ENCODE measurements at places on chromosomes 7 and 10.

- DNase-seq, result no peak
Measured at GRCh38 chr7:79528421-79528820, 75.0 kb upstream of the MAGI2 start.

- no peak for DNase-seq
Measured at GRCh38 chr10:124650820-124651401, 93.3 kb downstream of the FAM53B start.

GRCh38 chr10:68550747-68551411, 9.3 kb upstream of the TET1 start:
- DNase-seq, result peak; percentile 82

DNA sequence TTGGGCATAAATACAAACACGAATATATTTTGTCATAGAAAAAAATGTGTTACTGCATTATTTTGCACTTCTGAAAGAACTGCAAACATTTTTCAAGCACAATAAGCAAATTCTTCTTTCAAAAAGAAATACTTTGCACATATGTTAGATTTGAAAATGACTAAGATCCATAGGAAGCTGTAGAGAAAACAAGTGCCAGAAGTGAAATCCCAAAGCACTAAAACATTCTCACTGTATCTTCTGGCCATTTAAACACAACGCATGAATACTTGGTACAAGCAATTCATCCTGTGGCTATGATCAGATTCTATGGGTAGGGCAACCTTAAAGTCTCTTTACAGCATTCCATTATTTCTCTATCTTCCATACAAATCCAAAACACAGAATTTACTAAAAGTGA, 225.4 kb upstream of the IMMP2L start:
- no peak for DNase-seq

DNA sequence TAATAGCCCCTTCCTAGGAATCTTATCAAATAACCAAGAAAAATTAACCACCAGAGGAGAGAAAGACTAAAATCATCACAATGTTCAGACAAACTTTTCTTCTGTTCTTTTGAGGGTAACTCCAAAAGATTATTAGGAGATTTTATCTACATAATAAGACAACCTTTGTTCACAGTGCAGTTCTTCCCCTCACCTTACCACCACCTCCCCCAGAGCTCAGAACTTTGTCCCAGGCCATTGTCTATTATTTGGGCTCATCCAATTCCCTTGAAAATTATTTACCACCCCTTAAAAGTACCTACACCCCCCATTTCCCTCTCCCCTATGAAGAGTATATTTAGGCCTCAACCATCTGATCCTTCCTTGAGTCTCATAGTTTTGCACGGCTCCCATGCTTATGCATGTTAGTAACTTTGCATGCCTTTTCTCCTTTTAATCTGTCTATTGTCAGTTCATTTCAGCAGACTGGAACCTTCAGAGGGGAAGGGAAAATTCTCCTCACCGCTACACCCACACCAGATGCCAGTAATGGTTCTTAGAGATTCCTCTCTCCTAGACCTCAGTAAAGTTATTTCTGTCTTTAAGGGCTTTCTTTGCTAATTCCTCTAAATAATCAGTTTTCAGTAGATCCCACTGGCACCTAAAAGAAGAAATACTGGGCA, 234.9 kb downstream of the SKIDA1 start:
- no peak for DNase-seq

GRCh38 chr7:140640727-140641523, at the start of gene DENND2A:
TSS of gene DENND2A (minus strand) at chr7:140640813. CDS start at chr7:140602397, 38,416 bp downstream.
- no peak for DNase-seq

DNA sequence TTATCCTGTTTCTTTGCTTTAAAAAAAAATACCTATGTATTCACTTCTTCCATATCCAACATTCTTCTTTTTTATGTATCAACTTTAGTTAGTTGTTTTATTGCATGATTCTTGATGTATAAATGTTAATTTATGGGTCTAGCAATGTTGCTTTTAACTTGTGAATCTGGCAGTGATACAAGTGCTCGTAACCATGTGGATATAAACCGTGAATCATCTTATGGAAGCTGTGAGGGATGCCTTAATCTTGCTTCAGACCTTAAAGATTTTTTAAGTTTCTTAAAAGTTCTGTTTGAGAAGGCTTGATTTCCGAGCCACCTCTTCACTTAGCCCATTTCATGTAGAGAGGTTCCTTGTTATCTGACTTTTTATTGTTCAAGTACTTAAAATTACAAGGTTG, 25.9 kb downstream of the HELLS start:
- DNase-seq, result peak; percentile 56

DNA sequence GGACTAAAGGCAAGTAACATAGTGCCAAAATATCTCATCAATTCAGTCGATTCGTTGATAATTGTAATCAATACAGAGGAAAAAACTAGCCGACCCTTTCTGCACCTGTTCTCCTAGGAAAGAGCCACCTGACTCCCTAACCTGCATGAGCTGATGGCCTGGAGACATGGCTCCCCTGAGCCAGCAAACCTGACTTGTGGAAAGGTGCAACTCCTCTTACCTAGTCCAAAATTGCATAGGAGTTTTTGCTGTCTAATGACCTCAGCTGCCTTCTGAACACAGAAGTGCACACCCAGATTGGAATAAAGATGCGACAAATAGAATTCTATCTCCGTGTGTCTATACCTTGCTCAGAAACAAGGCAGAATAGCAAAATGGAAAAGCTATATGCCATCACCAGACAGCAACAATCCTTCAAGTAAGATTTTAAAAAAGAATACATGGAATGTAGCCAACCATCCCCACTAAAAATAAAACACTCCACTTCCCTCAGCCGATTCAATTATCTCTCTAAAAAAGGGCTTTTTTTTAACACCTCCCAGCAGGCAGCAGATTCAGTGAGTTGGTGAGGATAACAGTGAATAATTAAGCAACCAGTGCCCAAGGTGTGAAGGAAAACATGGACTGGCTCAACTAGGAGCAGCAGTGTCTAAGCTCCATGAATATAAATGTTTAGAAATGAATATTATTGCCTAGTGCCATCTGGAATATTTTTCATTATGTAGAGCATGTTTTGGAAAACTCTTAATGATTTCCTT, 26.6 kb upstream of the LMTK2 start:
- DNase-seq, result no peak

- peak; percentile 84 for DNase-seq
Measured at GRCh38 chr10:63700631-63701156, 179.5 kb downstream of the REEP3 start.

- DNase-seq, result no peak
Measured at GRCh38 chr7:1136841-1137516, 23.0 kb downstream of the ZFAND2A start.

- peak; percentile 66 for DNase-seq
Measured at GRCh38 chr7:107715531-107715930, 28.4 kb upstream of the CBLL1 start.

GRCh38 chr7:93475811-93476210, 98.7 kb downstream of the CALCR start:
- no peak for DNase-seq

DNA sequence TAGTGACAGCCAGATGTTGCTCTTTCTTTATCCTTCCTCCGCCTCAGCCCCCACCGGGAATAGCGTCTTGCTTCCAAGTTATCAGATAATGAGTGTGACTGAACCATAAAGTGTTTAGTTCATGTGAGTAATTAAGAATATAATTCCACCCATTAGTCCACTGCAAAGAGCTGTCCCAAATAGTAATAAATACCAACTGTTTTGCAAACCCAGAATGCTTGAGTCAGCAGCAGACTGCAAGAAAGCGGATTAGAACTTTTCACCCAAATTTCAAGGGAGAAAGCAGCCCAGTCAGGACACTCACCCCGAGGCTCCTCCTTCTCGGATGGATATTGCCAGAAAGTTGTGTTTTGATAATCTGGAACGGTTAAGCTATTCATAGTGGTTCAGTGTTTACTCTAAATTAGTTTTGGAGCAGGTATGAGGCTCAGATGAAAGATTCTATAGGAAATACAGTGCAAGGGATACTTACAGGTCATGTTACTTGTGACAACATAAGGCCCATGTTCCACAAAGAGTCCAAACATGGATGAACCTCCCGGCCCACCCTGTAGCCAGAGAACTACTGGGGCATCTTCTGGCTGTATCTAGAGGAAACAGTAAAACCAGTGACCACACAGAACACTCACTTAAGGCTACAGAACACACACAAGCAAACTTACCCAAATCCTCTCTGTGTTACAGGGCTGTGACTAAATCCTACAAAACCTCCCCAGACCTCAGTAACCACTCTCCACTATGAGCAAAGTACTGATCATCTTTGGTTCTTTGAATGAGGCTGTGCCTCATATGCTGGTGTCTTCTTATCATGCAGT, 50.5 kb downstream of the CPVL start:
- DNase-seq, result peak; percentile 7
